ENCODE measurements at places on chromosomes 4 and X.
A peak's percentile ranks its signal among the peaks of the same experiment; 100 is the strongest.

GRCh38 chr4:6983544-6984142 is 59.5 kb upstream of the TADA2B start:
- DNase-seq = no peak

- no peak for DNase-seq
Measured at GRCh38 chr4:138184886-138185285, 57.3 kb downstream of the SLC7A11 start.

DNA sequence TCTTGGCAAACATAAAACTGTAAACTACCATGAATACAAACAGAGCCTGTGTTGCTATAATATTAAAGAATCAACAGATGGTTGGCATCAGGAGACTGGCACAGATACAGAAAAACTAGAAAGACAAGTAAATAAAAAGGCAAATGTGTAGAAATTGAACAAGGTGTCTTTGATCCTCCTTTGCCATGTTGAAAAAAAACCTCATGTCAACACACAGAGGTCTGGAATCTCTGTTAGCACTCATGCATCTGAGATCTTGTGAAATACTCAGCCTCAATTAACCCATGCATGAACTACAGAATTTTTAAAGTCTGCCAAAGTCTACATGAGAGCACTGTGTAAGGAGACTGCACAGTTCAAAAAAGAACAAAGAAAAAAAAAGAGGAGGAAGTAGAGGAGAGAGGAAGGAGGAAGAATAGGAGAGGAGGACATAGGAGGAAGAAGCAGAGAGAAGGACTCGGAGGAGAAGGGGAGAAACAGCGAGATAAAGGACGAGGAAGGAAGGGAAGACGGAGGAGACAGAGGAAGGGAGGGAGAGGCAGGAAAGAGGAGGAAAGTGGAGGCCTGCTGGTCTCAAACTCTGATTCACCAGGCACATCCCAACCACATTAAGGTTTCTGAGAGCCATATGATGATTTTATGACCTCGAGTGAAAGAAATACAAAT is 52.8 kb downstream of the PRDM5 start:
- DNase-seq = peak; percentile 20

DNA sequence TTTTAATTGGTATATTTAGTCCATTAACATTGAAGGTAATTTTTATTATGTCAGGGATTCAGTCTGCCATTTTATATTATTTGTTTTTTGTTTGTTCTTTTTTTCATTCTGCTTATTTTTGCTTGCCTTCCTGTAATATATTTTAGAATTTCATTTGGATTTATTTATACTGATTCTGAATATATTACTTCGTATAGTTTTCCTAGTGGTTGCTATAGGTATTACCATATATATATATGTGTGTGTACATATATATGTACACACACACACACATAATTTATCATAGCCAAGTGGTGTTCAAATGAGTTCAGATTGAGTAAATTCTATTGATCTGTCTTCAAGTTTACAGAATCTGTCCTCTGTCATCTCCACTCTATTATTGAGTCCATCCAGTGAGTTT is 11.2 kb downstream of the CITED1 start:
- DNase-seq = no peak

GRCh38 chr4:164803702-164804101 is 49.8 kb downstream of the SMIM31 start:
- DNase-seq = no peak

- DNase-seq = no peak
Measured at GRCh38 chr4:108555701-108556100, 64.7 kb upstream of the RPL34 start.

All from eye (tissue), 1 donor.